ENCODE measurements at places on chromosomes 11 and 22.

DNA sequence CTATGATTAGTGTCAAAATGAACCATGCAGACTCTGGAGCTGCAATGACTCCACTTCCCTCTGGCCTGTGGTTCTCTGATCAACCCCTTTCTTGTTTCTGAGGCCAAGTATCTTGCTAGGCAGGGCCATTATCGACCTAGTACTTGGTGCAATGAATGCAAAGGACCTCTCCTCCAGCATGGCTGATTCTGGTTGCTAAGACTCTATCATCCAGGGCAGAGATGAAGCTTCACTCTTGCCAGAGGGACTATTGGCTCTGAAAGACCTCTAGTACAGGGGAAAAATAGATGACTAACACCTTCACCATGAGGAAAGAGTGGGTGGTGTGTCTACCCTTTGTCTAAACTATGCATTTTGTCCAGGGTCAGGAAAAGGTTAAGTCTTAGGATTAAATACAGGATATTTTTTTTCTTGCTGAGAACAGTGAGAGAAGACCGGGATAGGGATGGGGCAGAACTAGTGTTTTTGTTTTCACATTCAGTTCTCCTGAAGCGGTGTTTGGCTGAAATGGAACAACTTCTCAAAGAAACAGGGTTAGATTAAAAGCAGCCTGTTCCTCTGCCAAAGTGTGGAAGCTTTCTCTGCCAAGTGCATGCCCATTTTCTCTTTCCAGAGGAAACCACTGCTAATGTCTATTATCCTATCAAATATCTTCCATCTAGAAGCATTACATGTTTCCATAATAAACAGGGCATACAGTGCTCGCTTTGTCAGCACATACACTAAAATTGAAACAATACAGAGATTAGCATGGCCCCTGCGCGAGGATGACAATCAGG, 5.0 kb upstream of the MTFP1 start:
- DNase-seq = no peak

GRCh38 chr11:64624883-64625481, 34.0 kb downstream of the SLC22A12 start:
- no peak for DNase-seq

- DNase-seq = no peak
These were observed 1.2 kb downstream of the UBE2L6 start for GRCh38 chr11:57566005-57566904.

DNA sequence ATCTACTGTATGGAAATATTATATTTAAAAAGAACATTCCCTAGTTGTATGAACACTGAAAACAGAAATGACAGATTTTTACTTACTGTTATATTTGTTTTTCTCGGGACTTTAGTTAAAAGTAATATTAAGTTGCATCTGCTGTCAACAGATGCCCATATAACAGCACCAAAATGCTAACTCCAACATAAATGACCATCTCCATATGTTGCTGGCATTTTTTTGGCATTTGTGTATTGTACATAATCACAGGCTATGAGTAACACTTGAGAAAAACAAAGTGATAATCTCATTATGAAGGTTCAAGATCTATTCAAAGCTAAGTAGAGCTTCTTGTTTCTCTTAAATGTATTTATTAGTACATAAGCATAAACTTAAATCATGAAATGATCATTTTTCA, 172.0 kb downstream of the CNTN5 start:
- DNase-seq = no peak

- no peak for DNase-seq
These were observed 51.8 kb downstream of the C11orf71 start for GRCh38 chr11:114348200-114349191.

GRCh38 chr11:131904756-131905155, 534.3 kb downstream of the NTM start:
- no peak for DNase-seq

DNA sequence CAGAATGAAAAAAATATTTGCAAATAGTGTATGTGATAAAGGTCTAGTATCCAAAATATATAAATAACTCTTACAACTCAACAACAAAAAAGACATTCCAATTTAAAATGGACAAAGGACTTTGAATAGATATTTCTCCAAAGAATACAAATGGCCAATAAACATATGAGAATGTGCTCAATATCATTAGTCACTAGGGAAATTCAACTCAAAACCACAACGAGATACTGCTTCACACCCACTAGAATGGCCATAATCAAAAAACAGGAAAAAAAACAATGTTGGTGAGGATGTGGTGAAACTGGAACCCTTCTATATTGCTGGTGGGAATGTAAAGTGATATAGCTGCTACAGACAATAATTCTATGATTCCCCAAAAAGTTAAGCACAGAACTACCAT, 38.6 kb upstream of the RPS13 start:
- no peak for DNase-seq

DNA sequence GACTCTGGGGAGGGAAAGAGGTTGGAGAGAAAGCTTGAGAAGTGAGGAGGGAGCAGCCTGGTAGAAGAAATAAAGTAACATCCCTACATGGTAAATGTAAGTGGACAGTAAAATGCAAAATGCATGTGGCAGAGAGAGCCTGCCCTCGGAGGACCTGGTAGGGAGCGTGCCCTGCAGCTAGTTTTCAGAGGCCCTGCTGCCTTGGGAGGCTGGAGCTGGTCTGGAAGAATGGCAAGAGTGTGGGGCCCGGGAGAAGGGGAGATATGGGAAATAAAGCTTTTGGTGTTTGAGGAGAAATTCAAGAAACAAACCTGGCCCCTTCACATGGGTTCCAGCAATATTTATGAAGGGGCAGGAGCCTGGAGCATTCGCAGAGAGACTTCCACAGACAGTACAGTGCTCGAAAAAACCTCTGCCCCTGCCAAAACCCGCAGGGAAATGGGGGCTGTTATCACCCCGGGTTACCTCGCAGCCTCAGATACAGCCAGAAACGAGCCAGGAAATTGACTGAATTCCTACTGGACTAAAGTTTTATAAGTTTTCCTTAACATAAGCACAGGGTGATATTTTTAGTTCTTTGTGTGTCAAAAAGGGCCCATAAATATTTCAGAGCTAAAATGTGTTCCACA, 363.0 kb downstream of the TENM4 start:
- no peak for DNase-seq

- DNase-seq = no peak
These were observed 691.1 kb downstream of the METTL15 start for GRCh38 chr11:28799316-28799715.

DNA sequence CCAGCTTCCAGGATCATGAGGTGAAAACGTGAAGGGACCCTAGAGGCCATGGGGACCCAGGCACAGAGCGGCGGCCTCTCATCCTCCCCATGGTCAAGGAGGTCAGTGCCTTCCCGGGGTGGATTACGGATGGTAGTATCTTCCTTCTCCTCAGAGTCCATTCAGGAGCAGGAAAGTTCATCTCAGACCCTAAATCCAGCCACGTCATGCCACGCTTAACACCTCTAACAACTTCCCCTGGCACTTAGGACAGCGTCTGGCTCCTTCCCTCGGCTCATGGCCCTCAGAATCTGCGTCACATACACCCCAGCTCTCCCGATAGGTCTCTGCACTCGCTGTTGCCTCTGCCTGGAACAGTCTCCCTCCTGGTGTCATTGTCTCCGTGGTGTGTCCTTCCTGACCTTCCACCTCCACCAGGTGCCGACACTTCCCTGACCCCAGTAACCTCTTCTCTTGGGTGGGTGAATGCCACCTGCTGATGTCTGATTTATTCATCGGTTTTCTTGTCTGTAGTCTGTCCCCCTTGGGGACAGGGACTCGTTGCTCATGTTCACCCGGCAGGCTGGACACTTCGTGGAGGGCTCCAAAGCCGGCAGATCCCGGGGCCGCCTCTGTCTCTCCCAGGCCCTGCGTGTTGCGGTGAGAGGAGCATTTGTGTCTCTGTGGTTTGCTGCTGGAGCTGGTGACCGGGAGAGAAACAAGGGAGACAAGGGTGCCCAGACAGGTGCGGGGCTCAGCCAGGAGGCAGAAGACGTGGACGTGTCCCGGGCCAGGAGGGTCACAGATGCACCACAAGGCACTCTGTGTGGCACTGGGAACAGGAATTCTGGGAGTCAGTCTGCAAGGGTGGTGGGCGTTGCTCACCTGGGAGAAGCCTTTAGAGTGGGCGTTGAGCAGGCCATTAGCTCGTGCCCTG, 1.4 kb downstream of the MYEOV start:
- DNase-seq = no peak

- no peak for DNase-seq
These were observed 240.8 kb downstream of the BRD1 start for GRCh38 chr22:49586873-49587272.
